ENCODE measurements at places on chromosomes 2 and 18.

DNA sequence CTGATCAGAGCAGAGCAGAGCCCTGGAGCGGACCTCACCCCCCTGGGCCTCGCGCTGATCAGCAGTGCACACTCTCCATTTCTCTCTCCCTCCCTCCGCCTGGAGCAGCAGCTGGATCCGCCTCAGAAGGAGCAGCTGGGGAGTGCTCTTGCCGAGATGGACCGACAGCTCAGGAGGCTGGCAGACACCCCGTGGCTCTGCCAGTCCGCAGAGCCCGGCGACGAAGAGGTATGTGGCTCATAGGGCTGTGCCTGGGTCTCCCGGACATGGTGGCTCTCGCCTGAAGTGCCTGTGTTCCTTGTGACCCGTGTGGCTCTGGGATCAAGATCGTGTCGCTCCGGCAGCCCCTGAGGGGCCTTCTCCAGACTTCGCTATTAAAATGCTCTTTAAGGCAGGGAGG is 102.5 kb downstream of the USP40 start:
- ATAC-seq: no peak

DNA sequence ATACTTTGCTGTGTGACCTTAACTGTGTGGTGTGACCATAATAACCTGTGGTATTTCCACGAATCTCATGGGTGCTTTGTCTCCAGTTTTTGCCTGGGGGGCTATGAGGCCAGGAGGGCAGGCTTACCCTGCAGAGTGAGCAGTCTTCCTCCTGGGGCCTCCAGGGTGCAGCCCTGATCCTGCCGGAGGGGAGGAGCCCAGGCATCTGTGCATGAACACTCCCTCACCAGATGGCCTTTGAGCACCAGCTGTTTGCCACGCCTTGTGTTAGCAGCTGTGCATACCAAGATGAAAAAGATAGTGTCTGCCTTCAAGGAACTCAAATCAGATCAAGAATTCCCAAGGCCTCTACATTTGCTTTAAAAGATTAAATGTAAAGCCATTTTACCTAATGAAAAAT is 75.0 kb upstream of the RBM44 start:
- ATAC-seq: peak; percentile 63

GRCh38 chr2:187409682-187410081 is 38.4 kb downstream of the CALCRL start:
- ATAC-seq: no peak

- no peak for ATAC-seq
Measured at GRCh38 chr18:13461936-13462335, 243.4 kb downstream of the LDLRAD4 start.

DNA sequence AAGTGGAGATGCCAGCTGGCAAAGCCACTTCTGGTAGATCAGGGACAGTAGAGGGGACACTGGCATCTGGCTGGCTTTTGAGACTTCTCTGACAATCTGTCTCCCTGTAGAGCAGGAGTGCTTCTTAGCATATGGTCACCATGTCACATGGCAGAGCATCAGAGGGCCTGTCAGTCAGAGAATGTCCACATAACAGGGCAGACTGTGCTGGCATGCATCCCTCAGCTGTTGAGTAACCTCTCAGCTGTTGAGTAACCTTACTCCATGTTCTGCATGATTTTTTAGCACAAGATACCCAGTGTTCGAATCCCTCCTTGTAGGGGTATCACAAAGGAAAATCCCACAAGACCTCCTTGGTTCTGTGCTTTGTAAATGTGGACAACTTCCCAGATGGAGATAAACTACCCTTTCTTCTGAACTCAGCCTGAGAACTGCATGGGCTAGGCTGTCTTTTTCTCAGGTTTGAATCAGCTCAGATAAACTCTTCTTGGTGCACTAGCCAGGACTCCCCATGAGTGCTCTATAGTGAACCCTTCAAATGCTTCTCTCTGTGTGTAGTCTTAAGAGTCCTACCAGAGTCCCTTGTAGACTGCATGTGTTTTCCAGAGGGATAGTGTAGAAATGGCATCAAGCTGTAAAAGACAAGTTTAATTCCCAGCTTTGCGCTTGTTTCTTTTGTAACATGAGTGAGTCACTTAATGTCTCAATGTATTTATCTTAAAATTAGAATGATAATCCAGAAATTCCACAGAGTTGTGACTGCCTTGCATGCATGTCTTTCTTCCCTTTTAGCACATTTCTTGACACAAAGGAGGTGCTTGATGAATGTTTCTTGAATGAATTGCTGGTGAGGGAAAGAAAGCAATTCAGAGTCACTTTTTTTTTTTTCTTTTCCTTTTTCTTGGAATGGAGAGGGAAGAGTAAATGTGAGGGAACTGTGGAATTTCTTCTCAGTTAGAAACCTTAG is 442.3 kb upstream of the HNMT start:
- peak; percentile 37 for ATAC-seq

DNA sequence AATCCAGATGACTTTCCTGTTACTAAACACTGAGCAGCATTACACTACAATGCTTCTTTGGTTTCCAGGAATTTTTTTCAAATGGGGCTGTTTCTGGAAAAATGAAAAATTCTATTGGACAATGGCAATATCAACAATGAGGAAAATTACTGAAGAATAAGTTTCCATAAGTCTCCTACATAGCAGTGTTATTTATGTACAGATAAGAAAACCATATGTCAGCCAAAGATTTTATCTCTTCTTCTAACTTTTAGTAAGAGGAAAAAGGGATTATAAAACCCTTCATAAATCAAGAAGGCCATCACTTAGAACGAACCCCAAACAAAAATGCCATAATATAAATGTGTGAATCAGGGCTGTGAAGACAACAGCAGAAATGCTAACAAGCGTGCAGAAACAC is 31.6 kb upstream of the NOSTRIN start:
- ATAC-seq: no peak

- ATAC-seq: no peak
Measured at GRCh38 chr2:59630789-59631188, 922.7 kb downstream of the BCL11A start.

DNA sequence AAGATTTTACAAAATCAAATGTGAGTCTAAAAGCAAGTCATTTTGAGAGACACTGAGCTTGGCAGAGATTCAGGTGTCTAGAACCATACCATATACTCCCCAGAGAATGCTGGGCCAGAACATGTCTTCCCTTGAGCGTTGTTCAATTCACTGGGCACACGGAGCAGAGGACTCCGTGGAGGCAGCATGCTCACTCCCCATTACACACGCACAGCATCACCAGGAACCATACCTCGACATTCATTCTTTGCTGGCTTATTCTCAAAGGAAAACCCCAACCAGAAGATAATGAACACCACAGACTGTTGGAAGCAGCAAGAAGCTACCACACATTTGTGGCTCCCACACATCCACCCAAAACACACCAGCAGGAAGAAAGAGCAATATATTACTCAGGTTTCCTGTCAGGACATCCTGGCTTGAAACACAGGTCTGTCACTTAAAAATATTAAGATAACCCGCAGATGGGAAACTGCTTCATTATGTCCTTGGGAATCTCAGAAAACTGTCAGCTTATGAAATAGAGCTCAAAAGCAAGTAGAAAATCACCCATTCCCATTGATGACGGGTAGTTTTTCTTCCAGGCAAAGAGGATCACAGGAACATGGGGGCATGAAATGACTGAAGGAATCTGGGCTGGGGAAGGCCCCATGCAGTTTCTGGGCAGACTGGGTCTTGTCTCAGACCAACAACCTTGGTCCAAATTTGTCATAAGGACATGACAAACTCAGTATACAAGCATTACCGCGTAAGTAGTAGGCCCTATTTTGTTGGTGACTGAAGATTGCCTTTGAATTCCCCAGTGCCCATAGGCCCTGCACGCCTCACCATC is 46.4 kb downstream of the PCBP1 start:
- no peak for ATAC-seq

DNA sequence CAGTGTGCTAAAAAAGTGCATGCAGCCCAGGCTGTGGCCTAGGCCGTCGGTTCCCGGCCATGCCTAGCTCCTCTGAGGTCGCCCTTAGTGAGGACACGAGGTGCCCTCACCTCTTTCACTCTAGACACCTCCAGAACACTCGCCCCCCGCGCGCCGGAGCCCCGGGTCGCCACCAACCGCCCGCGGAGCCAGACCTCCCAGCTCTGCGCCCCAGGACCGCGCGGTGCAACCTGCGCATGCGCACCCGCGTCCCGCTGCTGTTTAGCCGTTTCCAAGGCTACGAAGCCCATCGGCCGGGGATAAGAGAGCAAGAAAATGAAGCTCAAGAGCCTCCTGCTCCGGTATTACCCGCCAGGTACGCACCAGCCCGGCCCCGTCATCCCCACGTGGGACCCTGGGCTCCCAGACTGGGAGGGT is at the start of gene DAW1:
Gene DAW1, plus strand, starts transcription at position 257 of the 417 bp plus-strand sequence. Its CDS starts 59 bp downstream, at position 316.
- ATAC-seq: peak; percentile 41

DNA sequence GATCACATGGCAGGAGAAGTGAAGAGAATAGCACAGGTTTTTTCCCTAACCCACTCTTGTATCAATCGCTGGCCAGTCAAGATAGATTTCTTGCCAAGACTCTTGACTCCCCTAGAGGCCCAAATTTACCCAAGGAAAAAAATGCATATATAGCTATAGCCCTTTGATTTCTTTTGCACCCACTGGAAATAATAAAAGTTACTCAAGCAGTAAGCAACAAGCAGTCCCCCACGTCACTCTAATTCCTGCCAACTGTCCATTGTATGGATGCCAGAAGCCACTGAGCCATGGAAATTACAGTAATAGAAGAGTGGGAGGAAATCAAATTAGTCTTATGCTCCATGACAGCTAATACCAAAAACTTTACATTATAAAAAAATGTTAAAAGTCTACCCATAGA is 125.3 kb upstream of the SLC39A10 start:
- ATAC-seq: no peak

DNA sequence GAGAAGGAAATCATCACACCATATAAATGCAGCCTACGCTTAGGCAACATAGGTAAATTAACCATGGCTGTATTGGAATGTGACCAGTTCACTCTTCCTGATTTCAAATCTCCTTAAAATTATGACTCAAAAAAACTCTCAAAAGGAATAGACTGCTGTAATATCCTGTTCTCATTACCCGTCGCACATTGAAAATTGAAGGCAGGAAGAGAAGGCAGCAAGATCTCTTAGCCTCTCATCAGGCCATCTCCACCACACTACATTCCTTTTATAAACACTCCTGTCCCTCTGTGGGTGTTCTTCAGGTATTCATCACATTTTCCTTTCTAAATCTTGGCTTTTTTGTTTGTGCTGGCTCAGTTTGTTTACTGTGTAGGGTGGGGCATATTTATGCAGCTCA is 83.2 kb downstream of the PPP1R1C start:
- no peak for ATAC-seq

GRCh38 chr18:29078273-29078672 is 901.3 kb upstream of the CDH2 start:
- no peak for ATAC-seq

GRCh38 chr18:68220458-68220857 is 494.4 kb downstream of the TMX3 start:
- no peak for ATAC-seq

DNA sequence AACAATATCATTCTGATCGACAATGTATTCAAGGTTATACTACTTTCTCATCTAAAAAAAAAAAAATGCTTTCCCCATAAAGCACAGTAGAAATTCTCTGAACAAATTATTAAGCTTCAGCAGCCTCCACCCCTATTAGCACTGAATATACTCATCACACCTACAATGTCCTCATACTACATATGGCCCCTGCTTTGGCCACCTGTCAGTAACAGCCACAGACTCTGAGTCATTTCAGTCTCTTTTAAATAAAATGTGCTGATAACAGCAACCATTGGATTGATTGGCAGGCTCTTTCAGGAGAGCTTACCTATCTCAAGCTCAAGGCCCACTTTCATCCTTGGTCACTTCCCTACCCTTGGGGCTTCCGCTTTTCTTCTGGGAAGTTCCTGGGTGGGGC is 236.7 kb downstream of the TMX3 start:
- ATAC-seq: no peak

DNA sequence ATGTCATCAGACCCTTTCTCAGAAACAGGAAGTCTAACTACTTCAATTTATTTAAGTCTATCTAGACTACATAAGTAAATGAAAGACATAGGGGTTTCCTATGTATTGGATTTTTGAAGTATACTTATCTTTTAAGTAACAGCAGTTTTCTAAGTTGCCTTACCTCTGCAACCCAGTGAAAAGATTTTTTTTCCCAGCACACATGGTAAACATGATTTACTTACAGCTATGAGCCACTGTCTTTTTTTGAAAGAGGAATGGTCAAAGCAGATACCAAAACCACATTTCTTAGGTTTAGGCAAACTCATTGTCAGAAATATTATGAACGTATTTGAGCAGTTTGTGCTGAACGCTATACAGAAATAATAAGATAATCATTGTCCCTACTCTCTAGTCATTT is 78.7 kb upstream of the OTX1 start:
- no peak for ATAC-seq

GRCh38 chr18:59546188-59546587 is 151.0 kb downstream of the CCBE1 start:
- ATAC-seq: no peak

All from esophagus mucosa (tissue), 1 donor.